ENCODE measurements at places on chromosomes 16 and 17. TPM values are rescaled to one million over a fixed set of nuclear protein-coding genes. Genes with fewer than 3 reads are reported as not detected.

GRCh38 chr16:14455573-14455972 is 174.5 kb downstream of the PARN start:
- DNase-seq, result no peak

- DNase-seq, result no peak
Observed at GRCh38 chr16:22353191-22353919, 21.1 kb downstream of the CDR2 start.

DNA sequence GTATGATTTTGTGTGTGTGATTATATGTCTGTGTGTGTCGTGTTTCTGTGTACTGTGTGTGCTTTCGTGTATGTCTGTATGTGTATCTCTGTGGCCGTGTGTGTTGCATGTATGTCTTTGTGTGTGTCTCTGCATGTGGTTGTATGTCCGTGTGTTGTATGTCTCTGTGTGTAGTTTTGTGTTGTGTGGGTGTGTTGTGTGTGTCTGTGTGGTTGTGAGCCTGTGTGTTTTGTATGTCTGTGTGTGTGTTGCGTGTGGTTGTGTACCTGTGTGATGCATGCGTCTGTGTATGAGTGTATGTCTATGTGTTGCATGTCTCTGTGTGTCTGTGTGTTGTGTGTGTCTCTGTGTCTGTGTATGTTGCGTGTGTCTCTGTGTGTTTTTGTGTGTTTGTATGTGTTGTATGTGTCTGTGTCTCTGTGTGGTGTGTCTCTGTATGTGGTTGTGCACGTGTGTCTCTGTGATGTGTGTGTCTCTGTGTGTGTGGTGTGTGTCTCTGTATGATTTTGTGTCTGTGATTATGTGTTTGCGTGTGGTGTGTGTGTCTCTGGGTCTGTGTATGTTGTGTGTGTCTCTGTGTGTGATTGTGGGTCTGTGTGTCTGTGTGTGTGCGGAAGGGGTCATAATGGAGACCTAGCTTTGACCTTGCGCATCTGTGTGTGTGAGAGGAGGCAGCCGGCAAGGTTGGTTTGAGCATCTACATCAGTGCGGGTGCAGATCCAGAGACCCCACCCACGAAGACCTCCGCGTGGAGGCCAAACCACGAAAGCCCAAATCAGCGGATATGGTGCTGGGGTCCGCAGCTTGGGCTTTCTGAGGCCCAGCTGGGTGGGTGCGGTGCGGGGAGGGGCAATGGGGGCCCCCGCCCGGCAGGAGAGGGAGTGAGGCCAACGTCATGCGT is 212.6 kb upstream of the GSE1 start:
- peak; percentile 38 for DNase-seq

DNA sequence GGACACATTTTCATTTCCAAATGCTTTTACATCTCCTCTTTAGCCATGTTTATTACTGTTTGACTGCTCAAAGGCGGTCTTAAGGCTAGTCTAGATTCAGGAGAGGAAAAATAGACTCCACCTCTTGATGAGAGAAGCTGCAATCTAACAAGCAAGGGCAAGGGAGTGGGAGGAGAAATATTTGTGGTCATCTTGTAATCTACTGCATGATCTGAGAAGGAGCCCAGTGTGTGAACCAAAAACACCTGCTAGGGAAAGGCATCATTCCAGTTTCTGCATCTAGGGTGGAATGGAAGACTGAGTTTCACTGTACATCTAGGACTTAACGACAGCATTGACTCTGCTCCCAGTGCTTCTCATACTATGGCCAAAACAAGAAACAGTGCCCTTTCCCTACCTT is 232.2 kb upstream of the HS3ST3A1 start:
- DNase-seq, result no peak

DHRS7C gene
- 19.4 TPM for total RNA-seq

GRCh38 chr16:49277766-49278566 is 3.7 kb downstream of the CBLN1 start:
- no peak for DNase-seq

ADAD2 gene
- not detected for total RNA-seq

EEF2K gene
- total RNA-seq, result 26.7 TPM

RDM1 gene
- total RNA-seq, result not detected

GRCh38 chr17:57480438-57481196 is 224.3 kb downstream of the MSI2 start:
- peak; percentile 43 for DNase-seq

KRT12 gene
- not detected for total RNA-seq

- no peak for DNase-seq
Observed at GRCh38 chr16:83044589-83044988, 417.8 kb downstream of the CDH13 start.

DNA sequence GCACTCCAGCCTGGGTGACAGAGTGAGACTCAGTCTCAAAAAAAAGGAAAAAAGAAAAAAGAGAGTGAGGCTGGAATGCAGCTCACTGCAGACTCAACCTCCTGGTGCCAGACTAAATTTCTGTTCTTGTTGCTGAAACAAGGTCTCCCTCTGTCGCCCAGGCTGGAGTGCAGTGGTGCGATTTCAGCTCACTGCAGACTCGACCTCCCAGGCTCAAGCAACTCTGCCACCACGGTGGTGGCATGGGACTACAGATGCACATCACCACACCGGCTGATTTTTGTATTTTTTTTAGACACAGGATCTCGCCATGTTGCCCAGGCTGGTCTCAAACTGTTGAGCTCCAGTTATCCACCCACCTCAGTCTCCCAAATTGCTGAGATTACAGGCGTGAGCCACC is 34.6 kb downstream of the TRIM25 start:
- DNase-seq, result no peak

GRCh38 chr16:63975669-63976068 is 1146.2 kb downstream of the CDH11 start:
- no peak for DNase-seq

CLDN6 gene
- not detected for total RNA-seq

CDH8 gene
- total RNA-seq, result 1.1 TPM

SPEM2 gene
- not detected for total RNA-seq

PRSS53 gene
- 0.44 TPM for total RNA-seq

- no peak for DNase-seq
Observed at GRCh38 chr17:77395501-77396048, 254.8 kb downstream of the SEC14L1 start.

DNA sequence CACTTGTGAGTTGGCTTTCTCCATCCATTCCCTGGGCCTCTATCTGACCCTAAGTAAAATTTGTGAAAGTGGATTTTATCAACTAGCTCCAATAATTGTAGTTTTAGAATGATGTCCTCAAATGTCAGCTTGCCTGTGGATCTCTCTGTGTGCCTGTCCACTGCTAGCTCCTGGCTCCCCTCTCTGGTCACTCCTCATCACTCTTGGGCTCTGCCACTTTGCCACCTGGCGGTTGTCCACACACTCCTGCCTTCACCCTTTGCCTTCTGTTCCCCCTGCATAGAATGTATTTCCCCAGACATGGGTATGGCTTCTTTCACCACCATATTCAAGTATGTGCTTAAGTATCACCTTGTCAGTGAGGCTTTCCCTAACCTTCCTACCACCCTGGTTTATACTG is 19.8 kb downstream of the ANKFN1 start:
- no peak for DNase-seq

ICAM2 gene
- 43.1 TPM for total RNA-seq

G6PC1 gene
- total RNA-seq, result not detected

- DNase-seq, result no peak
Observed at GRCh38 chr17:13363771-13364170, 238.0 kb downstream of the HS3ST3A1 start.

DNA sequence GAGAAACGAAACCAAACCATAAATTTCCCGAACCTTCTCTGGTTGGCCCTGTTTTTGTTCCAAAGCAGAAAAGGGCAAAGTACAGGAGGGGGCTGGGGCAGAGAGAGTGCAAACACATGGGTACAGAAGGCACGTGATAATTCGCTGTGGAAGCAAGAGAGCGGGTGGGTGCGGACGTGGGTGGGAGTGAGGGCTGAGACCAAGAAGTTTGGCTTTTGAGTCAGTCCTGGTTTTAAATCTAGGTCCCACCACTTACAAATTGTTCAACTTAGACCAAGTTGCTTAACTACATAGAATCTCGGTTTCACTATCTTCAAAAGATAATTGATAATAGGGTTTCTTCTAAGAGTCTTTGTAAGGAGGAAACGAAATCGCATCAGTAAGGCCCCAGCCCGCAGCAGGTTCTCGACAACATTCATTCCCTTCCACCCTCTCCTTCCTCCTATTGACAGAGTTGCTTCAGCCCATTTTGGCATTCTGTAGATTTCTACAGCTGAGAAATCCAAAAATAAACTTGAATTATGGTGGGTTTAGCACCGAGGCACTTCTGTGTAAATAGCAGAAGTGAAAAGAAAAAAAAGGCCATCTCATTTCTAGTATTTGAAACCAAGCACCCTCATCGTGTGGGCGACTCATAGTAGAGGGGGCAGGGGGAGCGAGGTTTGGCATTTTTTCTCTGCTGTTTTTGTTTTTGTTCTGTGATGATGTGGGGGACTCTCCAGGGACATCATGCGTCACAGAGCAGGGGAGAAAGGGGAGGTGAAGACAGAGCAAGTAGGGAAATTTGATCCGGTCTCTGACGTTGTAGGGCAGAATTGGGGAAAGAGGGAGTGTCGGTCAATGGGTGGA is 33.6 kb upstream of the CCR7 start:
- no peak for DNase-seq

EME2 gene
- total RNA-seq, result 7.3 TPM

- DNase-seq, result no peak
Observed at GRCh38 chr17:74943808-74944522, 8.3 kb downstream of the OTOP3 start.

GRCh38 chr16:25941800-25942499 is 250.2 kb downstream of the HS3ST4 start:
- DNase-seq, result no peak

GRCh38 chr17:41602524-41602923 is 10.0 kb downstream of the KRT16 start:
- DNase-seq, result no peak

KRTAP2-3 gene
- total RNA-seq, result not detected

GRCh38 chr17:66582373-66583111 is 252.4 kb upstream of the CACNG5 start:
- no peak for DNase-seq

EPN3 gene
- 12.6 TPM for total RNA-seq

DNA sequence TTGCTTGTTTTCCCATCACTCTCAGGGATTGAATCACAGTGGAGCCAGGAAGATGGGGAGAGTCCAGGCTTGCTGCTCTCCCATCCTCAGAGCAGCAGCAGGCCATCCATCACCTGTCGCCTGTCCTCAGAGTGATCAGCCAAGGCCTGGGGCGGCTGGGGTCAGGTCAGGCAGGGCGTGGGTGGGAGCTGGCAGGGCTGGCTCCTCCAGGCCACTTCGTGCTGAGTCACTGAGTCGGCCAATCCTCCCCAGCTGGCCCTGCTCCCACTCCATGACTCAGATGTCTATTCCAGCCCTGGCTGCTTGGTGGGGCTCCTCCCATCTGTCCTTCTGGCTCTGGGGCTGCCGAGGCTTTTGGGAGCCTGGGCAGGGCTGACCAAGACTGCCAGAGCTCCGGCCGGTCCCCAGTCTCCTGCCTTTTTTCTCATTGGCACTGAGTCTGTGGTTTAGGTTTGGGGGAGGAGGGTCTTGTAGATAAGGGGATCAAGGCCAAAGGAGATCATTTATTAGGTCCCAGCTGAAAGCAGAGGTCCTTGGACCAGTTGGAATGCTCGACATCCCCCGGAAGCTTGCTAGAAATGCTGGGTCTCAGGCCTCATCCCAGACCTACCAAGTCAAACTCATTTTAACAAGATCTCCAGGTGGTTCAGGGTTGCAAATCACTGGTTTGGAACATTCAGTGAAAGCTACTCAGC is 72.7 kb downstream of the ABCC1 start:
- peak; percentile 97 for DNase-seq

- DNase-seq, result no peak
Observed at GRCh38 chr17:72682605-72683004, 409.9 kb downstream of the SLC39A11 start.

DNA sequence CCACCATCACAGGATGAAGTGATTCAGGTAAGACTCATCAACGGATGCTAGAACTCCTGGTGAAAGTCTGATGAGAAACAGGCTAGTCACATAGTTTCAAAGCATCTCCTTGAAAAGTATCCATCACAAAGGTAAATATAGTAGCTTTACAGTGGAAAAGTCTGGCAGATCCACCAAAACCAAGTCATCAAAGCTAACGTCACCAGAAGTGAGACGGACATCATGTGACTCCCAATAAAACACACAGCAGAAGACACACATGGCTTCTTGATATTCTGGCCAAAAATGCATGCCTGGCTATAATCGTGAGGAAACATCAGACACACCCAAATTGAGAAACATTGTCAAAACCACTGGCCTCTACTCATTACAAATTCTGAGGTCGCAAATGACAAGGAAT is 17.9 kb upstream of the TRPV3 start:
- no peak for DNase-seq

DNA sequence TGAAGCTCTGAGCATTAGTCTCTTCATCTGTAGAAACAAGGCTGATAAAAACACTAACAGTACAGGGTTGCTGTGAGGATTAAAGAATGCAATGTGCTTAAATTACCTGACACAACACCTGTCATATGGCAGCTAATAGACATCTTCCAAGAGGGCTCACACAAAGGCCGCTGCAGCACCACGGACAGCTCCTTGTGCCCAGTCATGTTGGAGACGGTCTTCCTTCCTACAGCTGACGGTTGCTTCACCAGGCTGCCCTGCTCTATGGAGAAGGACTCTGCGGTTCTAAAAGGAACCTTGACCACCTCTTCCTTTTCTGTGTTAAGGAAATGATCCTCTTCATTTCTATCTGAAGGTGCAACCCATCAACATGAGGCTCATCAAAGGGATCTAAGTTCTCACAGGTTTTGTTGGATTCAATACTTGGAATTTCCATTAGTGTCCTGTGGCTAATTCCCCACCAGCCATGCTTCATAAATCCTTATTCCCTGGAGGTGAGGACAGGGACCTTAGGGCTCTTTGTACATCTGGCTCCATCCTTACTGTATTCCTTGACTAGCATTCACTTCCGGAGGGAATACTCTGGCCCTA is 138.9 kb upstream of the CES5A start:
- DNase-seq, result peak; percentile 59

GRCh38 chr16:78292844-78293380 is 193.5 kb downstream of the WWOX start:
- DNase-seq, result no peak

CALCOCO2 gene
- total RNA-seq, result 179 TPM

DNA sequence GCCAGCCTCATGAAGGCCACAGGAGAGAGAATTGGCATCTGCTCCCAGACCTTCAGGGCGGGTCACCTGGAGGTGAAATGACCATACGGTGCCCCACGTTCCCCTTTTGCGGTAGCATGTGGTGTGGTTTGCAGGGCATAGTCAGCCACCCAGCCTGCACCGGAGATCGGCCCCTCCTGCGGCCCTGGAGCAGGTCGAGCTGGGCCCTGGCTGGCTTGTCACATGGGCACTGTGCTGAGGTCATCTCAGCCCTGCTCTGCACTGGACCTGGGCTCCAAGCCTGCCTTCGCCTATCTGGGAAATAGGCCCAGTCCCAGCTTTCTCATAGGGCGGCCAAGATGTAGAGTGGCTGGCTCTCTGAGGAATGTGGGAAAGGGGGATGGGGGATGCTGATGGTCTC is 16.2 kb downstream of the GSE1 start:
- peak; percentile 52 for DNase-seq

- DNase-seq, result peak; percentile 36
Observed at GRCh38 chr17:37802712-37803416, 58.0 kb upstream of the HNF1B start.

Measured in heart left ventricle (tissue), 16 donors.